ENCODE measurements at places on chromosomes 6 and 20.

DNA sequence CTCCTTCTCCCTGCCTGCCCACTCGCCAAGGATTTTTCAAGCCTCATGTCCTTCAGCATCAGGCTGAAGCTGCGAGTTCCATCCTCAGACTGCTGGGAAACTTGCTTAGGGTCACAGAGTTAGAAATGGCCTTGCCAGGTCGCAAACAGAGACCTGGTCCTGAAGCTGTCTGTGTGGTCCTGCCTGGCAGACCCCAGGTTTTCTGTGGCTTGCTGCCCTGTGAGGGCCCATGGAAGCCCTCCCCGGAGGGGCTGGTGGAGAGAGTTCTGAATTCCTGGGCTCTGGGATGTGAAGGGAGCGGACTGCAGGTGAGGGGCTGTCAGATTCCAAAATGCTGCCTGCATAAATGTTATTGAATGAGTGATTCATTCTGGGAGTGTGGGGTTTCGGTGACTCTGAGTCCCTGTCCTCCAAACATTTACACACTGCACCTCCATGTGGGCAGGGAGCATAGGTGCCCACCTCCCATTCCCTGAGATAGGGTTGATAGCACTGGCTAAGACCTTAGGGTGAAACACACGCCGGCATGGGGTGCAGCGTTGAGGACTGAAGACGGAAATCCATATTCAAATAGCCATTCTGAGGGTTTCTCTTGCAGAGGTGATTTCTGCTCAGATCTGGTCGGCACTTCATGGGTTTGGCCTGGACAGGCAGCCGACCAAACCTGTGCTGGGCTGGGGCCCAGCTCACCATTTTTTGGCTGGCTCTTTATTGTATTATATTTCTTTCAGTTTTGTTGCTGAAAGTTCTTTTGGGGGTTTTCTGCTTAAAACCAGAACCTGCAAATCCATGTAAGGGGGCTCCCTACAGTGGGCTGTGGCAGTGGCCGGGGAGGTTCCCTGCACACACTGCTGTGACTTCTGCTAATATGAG is 21.8 kb upstream of the IRF4 start:
- DNase-seq: no peak

DNA sequence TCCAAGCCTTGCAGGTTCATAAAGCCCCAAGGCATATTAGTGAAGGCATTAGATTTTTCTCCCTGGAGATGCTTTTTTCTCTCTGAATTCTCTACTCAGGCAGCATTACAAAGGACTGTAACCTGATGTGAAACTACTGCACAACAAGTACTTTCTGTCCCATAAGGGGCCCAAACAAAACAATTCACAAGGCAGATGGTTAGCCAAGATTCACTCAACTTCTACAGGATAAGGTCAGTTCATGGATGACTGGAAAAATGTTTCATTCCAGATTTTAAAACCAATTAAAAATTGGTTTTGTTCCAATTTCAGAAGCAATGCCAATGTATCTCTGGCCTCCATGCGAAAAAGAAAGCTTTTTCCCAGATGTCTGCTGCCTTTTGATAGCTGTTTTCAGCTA is 181.8 kb downstream of the KHDC1L start:
- DNase-seq: no peak

GRCh38 chr6:36780442-36781177 is 58.6 kb downstream of the CPNE5 start:
- DNase-seq: no peak

DNA sequence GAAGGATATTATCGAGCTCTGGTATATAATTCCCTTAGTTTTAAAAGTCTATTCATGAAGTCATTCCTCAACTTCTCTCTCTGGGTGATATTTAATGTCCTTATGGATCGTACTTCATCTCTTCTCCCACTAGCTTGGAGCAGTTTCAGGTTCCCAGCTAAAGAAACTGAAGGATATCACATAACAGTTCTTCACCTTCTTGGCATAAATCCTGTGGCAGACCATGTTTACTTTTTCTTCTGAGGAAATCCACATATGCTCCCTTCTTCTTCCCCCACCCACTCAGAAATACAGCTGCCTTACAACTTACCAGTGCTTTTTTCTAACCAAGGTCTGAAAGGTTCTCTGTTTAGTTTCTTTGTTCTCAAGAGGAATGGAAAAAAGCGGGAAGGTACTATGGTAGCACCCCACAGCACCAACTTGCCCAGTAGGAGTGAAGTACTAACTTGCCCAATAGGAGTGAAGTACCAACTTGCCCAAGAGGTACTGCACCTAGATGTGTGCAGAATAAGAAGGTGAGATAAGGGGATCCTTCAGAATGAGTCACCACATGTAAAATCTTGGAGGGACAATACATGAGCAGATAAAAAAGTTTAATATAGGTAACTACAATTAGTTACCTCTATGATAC is 53.1 kb downstream of the TSPYL4 start:
- DNase-seq: no peak

GRCh38 chr20:35341366-35342028 is 49.3 kb upstream of the FAM83C start:
- DNase-seq: no peak

- DNase-seq: no peak
Measured at GRCh38 chr6:21019614-21020013, 485.4 kb downstream of the CDKAL1 start.

GRCh38 chr6:93424303-93425064 is 5.1 kb upstream of the EPHA7 start:
- DNase-seq: no peak

- DNase-seq: no peak
Measured at GRCh38 chr6:16524380-16524707, 236.9 kb downstream of the ATXN1 start.

DNA sequence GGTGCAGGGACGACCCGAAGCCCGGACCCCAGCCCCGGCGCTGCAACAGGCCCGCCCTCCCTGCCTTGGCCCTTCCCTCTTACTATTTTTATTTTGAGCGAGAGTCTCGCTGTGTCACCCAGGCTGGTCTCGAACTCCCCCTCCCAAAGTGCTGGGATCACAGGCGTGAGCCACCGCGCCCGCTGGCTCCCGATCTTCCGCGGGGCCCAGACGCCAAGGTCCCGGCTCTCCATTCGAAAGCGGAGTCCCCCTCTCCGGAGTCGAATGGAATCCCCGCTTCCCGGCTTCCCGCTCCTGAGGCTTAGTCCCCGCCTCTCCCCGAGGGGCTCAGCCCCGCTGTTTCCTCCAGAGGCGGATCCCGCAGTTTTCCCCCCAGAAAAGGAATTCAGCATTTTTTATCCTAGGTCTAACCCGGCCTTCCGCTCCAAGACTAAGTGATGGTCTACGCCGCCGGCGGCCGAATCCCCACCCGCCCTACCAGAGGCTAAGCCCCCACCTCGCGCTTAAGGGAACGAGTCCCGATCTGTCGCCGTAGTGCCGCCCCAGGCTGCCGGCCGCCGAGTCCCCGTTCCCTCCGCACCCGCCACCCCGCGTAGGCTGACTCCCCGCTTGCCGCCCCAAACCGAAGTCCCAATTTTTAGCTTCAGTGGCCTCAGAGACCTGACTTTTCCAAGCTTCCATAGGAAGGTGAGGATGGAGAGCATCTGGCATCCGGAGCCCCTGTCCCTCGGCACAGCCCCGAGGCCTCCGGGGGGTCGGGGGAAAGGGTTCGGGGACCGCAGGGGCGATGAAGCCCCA is 11.5 kb upstream of the TMC2 start:
- DNase-seq: no peak

DNA sequence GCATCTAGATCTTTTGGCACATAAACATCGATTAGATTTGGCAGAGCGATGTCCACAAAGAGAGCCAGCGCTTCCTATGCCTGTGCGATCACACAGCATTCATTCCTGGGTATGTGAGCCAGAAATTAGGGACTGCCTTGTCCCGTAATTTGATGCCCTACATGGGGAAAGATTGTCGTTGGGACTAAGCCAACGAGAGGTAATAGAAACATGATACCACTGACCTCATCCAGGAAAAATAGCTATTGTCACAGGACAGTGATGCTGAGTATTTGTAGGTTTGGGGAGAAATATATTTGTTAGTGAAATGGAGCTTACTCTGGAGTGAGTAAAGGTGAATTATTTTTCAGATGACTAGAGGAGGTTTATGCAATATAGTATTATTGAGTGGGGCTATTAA is 154.0 kb downstream of the TSHZ2 start:
- no peak for DNase-seq

GRCh38 chr6:144395014-144395413 is 109.9 kb downstream of the UTRN start:
- DNase-seq: no peak
